ENCODE measurements at places on chromosomes 2 and 18.

DNA sequence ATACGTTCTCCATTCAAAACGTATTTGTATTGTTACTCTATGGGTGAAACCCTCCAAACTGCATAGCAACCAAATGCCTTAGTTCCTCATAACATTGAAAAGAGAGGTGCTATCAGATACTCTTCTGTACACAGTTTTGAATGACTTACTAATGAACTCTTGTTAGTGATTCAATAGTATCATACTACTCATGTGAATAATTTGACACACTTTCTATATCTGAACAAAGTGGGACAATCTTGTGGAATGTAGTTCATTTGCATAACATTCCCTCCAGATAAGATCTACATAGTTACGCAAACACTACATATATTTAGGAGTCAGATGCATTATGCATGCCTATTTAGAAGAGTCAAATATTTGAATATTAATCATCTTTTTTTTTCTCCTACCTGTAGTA, 232.0 kb upstream of the NRXN1 start:
- H3K27ac ChIP-seq: no peak overlapping the region
- no peak overlapping the region for H3K4me3 ChIP-seq
- no peaks in the 10 kb centered on the region for H3K36me3 ChIP-seq
- H3K4me1 ChIP-seq: no peaks in the 10 kb centered on the region

GRCh38 chr2:240997141-240997855, 1.1 kb upstream of the SNED1 start:
- peaks cover 31% of the 10 kb centered on the region for H3K27me3 ChIP-seq
- H3K27ac ChIP-seq: no peak overlapping the region
- peaks cover 6% of the 10 kb centered on the region for H3K36me3 ChIP-seq
- H3K4me1 ChIP-seq: peaks cover 2% of the 10 kb centered on the region
- no peak for DNase-seq

DNA sequence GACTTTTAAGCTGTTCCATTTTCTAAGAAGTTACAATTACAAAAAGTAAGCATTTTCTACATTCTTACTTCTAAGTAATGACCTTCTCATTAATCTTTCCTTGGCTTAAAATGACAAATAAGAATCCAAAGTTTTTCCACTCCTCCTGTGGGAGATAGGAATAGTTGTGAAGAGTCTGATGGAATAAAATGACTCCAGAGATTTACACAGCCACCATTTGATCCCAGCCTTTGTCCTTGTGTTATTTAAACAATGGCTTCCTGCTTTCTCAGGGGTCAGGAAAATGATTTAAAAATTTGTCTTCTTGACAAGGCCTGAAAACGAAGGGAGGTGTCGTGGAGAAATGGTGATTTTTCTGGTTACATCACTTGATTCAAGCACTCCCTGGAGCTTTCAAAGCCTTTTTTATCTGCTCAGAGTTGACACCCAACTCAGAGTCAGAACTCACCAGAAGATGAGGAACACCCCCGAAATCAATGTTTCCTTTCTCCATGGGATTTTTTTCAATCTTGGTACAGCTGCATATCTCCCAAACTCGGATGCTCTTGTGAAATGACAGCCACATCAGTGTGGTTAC, 106.5 kb downstream of the GALNT3 start:
- H3K4me1 ChIP-seq: no peaks in the 10 kb centered on the region
- no peaks in the 10 kb centered on the region for H3K27me3 ChIP-seq
- H3K36me3 ChIP-seq: no peaks in the 10 kb centered on the region
- no peak overlapping the region for H3K4me3 ChIP-seq
- no peak overlapping the region for H3K27ac ChIP-seq
- no peak for DNase-seq

- H3K4me1 ChIP-seq: no peaks in the 10 kb centered on the region
- no peak for DNase-seq
- H3K4me3 ChIP-seq: no peak overlapping the region
Measured at GRCh38 chr2:128506534-128506933, 187.9 kb upstream of the HS6ST1 start.

DNA sequence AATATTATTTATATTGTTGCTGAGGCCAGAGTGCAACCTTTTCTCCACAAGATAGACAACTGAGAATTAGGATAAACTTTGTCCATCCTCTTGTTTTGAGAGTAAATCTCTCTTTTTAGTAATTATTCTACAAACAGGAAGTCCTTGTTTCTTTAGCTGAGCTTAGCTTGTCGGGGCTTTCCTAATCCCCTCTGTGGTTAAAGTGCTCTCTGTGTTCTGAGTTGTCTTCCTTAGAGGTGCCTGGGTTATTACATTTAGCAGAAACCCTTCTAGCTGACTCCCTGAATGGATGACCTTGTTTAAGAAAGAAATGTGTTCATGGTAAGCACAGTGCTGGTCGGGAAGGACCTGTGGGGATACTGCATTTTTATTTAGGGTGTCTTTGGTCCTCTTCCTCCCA, 12.7 kb downstream of the USP39 start:
- H3K4me3 ChIP-seq: no peak overlapping the region
- no peaks in the 10 kb centered on the region for H3K27me3 ChIP-seq
- no peak for DNase-seq
- no peak overlapping the region for H3K27ac ChIP-seq

GRCh38 chr18:57296336-57296735, 56.0 kb upstream of the ST8SIA3 start:
- H3K27me3 ChIP-seq: no peaks in the 10 kb centered on the region
- H3K36me3 ChIP-seq: no peaks in the 10 kb centered on the region
- H3K4me3 ChIP-seq: no peak overlapping the region
- H3K27ac ChIP-seq: no peak overlapping the region
- H3K4me1 ChIP-seq: no peaks in the 10 kb centered on the region
- no peak for DNase-seq

- no peak for DNase-seq
- H3K4me1 ChIP-seq: peaks cover 24% of the 10 kb centered on the region
- peaks cover 7% of the 10 kb centered on the region for H3K36me3 ChIP-seq
- no peaks in the 10 kb centered on the region for H3K27me3 ChIP-seq
Measured at GRCh38 chr2:233553366-233553765, 13.2 kb downstream of the USP40 start.

DNA sequence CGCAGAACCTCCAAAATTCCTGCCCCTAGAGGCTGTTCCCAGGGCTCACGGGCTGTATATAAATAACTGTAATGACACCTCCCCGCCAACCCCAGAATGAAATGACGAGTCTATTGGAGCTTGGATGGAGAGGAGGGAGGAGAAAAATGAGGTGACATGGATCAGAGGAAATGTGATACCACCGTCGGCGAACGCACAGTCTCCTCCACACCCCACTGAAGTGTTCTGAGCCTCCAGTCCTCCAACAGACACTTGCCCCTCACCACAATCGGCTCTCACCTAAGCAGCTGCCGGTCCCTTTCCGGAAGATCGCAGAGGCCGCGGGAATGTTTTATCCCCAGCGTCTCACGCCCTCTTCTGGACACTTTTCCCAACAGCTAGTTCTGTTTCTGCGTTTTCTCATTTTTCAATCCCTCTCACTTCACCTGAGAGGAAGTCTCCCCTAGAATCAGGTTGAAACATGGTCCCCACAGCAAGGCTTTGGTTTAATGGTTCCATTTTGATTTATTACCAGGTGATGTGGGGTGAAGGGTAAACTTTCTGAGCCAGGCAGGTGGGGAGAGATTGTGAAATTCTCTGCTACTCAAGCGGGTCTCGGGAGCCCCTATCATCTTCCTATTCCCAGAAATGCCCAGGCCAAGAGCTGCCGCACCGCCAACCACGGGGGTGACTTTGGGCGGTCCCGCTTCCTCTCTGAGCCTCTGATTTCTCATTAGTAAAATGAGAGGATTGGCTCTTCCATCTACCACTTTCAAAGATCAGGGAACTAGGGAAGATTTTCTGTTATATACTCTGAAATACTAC, 9.1 kb upstream of the MYO5B start:
- H3K4me1 ChIP-seq: peaks cover 13% of the 10 kb centered on the region
- peaks cover 2% of the 10 kb centered on the region for H3K27me3 ChIP-seq
- H3K4me3 ChIP-seq: no peak overlapping the region
- peak; percentile 72 for DNase-seq
- H3K36me3 ChIP-seq: no peaks in the 10 kb centered on the region
- no peak overlapping the region for H3K27ac ChIP-seq

- no peak overlapping the region for H3K4me3 ChIP-seq
- no peaks in the 10 kb centered on the region for H3K4me1 ChIP-seq
- H3K27ac ChIP-seq: no peak overlapping the region
- no peak for DNase-seq
- no peaks in the 10 kb centered on the region for H3K36me3 ChIP-seq
Measured at GRCh38 chr2:40325116-40325515, 126.8 kb downstream of the SLC8A1 start.

DNA sequence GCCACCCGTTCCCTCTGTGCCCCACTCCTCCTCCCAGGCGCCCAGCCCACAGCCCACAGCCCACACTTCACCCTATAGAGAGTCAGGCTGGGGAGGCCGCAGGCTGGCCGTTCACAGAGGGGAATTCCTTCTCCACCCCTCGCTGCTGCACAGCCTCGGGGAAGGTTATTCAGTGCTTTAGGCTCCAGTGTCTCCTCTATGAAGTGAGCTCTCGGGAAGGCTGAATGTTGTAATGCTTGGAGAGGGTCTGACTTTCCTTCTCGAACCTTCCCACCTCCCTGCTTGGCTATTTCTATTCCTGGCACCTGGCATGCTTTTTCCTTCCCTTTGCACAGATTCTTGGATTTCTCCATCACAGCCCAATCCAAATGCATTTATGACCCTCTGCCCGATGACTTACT, 62.5 kb upstream of the SMAD7 start:
- no peak overlapping the region for H3K4me3 ChIP-seq
- no peaks in the 10 kb centered on the region for H3K27me3 ChIP-seq
- peaks cover 23% of the 10 kb centered on the region for H3K36me3 ChIP-seq
- peaks cover 14% of the 10 kb centered on the region for H3K4me1 ChIP-seq

Measured in Calu3 (cell line).